ENCODE measurements at places on chromosomes 7 and 10.

DNA sequence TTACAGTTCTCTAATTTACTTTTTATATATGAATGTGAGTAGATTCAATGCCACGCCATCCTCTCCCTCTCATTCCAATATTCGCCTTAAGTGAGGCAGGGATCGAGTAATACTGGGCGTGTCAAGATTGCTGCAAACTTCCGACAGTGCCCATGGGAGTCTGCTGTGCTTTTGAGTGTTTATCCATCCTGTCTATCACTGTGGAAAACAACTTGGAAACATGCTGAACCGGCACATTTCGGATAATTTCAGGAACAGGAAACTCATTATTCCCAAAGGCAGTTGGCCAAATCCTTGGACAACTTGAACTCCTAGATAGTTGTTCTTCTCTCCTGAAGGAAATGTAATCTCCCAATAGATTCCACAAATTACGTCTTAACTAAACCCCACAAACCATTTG lies 28.5 kb downstream of the PIP4K2A start:
- DNase-seq: no peak

DNA sequence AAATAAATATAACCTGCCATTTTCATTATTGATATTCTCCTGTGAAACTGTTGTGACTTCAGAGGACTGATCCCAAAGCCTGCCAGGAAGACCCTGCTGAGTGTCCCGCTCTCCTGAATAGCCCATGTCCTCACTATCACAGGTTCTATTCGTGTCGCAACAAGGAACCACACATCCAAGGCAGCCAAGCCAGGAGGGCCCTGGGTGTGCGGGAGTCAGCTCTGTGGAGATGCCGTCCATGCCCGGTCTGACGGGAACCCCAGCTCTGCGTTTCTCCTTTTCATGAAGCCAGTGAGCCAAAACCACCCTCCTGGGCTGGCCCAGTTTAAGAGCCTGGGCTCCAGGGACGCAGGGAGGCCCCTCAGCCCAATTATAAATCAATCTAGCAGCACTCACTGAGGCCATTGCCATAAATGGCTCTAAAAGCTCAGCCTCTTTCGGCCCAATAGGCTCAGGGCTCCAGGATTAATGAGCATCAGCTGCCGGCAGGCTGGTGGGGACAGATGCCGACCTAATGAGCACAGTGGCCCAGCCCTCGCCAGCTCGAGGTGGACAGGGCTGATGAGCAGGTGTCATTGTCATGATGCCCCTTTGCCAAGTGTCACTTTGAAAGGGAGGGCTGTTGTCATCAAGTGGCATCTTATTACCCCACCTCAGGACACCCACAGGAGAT lies 177.9 kb downstream of the PLXNA4 start:
- DNase-seq: no peak

GRCh38 chr10:14616465-14616864 lies 158.2 kb downstream of the FAM107B start:
- DNase-seq: no peak

- DNase-seq: no peak
These were observed 780 bp downstream of the CYP3A5 start for GRCh38 chr7:99679032-99679399.

DNA sequence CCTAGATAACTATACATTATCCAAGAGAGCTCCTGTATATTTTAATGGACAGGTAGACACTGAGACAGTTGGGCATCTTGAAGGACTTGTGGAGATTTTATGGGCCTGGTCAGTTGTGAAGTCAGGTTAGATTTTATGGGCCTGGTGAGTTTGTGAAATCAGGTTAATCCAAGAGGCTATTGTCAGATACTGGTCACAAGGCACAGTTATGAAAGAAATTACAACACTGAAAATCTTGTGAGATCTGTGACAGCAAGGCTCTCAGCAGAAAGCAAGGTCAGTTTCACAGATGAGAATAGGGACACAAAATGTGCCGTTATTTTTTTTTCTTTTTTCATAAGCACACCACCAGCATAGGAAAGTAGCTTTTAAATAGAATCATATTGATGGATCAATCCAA lies 167.6 kb downstream of the VTI1A start:
- DNase-seq: no peak

DNA sequence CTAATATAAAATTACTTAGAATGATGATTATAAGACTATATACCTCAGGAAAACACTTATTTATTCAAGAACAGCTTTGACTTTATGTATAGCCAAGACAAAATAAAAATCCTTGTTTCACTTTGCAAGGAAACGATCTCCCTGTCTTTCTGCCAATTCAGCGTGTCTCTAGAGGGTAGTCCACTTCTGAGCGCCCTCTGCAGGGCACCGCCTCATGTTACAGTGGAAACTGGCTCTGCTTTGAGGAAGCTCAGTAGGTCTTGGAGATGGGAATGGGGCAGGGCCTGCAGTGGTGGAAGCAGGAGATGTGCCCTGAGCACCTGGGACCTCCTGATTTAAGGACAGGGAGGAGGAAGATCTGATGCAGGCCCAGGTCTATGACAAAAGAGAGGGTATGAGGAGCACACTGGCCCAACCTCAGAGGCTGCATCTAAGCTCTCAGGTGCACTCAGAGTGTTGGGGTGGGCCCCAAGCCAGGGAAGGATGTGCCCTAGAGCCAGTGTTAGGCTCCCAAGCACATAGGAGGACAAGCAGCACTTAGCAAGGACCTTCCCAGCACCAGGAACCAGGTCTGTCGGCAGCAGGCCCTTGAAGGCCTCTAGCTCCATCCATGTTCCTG lies 481.0 kb downstream of the TNS3 start:
- DNase-seq: no peak

- DNase-seq: no peak
These were observed 9.3 kb downstream of the KLHL7 start for GRCh38 chr7:23114896-23115295.

GRCh38 chr10:130481076-130481930 lies 345.1 kb downstream of the GLRX3 start:
- no peak for DNase-seq

GRCh38 chr7:2149672-2150444 lies 82.9 kb downstream of the MAD1L1 start:
- no peak for DNase-seq

DNA sequence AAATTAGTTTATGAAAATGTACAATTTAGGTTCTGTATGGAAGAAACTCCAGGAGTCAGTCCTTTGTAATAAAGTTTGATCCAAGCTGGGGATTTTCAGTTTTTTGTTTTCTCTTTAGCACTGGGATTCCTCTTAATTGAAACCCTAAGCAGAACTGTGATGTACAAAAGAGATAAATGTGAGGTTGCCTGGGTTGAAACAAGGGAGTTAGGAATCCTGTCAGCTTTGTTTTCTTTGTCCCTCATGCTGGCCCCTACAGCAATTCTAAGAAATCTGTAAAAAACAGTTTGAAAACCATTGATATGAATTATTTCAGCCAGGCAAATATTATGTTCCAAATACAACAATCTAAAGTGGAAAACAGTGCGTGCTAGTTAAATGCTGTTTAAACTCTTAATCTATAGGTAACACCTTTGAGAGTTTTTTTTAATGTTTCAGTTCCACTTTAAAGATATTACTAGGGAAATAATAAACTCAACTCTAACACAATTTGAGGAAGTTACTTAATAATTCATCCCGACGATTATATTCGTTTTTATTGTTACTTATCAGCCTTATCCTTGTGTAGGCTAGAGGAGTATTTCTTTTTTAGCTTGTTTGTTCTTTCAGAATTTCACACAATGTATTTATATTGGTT lies 65.3 kb downstream of the SGCE start:
- no peak for DNase-seq

DNA sequence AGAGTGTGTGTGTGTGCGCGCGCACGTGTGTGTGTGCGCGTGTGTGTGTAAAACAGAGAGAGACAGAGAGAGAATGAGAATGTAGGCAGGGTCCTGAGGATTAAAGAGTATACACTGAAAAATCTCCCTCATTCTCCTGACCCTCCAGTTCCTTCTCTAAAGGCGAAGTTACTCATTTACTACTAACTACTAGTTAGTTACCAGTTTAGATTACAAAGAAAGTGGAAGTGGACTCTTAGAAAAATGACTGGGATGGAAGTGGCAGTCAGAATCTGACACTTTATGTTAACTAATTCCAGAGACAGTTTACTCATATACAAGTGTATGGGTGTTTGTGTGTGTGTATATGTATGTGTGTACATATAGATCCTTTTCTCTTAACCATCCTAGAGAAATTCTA lies 146.5 kb upstream of the LRRN3 start:
- no peak for DNase-seq

DNA sequence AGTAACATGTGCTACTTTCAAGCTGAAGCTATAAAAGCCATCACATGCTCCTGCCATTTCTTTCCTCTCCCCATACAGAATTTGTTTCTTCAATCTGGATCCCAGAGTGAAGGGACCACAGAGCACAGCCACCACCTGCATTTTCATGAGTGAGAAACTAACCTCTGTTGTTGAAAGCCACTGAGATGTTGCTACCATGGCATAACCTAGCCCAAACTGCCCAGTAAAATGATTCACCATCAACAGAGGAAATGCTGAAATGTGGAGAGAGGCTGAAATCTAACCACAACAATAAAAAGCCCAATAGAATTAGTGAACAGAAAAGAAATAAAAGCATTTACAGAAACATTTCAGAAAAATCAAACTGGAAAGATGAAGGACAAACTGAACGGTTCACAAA lies 125.2 kb downstream of the AMPH start:
- DNase-seq: no peak

GRCh38 chr7:94562525-94562924 lies 52.9 kb downstream of the CASD1 start:
- no peak for DNase-seq

DNA sequence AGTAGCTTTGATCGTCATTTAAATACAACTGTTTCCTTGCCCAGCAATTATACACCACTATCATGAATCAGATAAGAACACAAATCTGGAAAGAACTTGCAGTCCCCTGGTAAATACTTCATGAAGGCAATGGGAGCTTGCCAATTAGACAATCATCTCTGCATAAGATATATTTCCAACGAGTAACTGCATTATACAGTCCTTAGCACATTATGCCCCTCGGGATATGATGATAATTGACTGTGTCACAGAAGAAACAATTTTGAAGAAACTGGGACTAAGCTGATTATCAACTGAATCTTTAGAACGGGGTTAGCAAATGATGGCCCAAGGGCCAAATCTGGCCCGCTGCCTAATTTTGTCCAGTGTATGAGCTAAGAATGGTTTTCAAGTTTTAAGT lies 155.7 kb downstream of the TRIL start:
- DNase-seq: no peak

DNA sequence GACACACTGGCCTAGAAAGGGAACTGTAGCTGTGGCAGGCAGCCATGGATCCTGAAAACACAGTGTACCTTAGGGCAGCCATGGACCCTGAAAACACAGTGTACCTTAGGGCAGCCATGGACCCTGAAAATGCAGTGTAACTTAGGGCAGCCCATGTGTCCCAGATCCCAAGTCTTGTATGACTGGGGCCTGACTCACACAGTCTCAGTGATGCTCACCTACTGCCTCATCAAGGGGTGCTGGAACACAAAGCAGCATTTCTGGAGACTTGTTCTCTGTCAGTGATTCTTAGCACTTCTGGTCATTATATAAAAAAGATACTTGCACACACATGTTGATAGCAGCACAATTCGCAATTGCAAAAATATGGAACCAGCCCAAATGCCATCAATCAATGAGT lies 70.2 kb upstream of the LAMB4 start:
- no peak for DNase-seq

DNA sequence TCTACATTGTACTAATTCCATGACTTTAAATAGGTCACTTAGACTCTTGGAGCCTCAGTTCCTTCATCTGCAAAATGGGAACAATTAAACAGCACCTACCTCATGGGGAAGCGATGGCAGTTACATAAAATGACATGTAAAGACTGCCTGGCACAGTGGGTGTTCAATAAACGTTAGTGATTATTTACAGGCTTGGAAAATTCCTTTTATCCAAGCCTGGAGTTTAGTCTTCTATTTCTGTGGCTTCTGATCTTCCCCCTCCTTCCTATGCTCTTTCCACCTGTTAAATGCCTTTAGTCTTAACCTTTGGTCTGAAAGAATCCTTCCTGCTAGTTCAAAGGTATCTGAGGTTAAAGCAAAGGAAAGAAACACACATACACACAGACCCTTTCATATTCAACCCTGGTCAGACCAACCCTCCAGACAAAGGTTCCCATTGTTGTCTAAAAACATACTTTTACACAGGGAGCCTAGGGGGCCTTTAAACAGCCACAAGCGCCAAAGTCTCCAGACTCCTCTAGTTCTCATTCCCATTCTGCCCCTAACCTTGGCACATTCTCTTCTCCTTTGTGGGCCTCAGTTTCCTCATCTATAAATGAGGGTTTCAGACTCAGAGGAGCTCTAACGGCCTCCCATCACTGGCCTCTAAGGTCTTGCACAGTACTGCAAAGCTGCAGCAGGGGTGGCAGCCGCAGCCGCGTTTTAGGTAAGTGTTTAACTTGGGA lies 21.4 kb downstream of the SORBS1 start:
- DNase-seq: no peak

DNA sequence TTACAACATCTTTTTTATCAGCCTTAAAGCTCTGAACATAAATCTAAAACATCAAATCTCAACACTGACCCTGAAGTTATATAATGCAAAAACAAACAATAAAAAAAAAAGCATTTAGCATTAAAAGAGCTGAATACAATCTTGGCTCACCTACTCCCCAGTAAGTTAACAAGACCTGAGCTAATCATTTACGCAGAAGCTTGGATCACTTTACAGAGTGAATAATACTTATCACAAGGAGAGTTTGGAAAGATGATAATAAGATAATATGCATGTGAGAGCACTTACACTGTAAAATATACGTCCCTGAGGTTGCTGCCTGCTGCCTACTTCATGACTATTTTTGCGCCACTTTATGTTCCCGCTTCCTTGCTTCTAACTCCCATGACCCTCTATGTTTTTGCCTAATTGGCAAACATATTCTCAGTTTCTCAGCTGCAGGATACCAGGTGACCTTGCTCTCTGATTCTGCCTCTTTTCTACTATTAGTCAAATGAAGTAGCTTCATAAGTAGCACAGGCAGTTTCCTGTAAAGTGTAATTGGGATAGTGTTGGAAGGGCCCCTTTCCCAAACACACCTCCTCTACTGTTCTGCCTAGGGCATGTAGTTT lies 333.6 kb downstream of the LRRTM3 start:
- no peak for DNase-seq

- no peak for DNase-seq
These were observed 114.9 kb downstream of the HDAC9 start for GRCh38 chr7:18610331-18610948.

DNA sequence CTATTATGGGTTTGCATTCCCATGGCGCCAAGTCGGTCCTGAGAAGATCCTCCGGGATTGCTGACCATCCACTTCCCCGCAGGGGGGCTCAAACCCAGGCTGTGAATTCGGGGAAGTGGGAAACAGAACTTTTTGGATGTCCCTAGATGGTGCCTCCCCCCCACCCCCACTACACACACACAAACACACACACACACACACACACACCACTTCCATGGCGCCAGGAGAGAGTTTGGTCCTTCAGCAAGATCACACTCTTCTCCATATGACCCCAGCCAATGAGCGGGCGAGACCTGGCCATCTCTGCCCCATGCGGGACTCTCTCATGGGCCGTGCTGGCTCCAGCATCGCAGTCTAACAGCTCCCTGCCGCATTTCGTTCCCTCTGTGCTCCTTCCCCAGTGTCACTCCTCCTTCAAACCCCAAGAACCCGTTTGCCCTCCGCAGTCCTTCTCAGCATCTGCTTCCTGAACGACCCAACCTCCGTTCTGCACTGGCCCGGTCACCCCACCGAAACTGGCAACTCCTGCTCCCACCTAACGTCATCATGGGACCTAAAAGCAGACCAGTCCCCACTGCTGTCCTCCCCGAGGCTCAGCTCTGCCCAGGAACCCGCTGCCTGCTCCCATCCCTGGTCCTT lies 32.1 kb upstream of the TNRC18 start:
- DNase-seq: no peak

GRCh38 chr10:133129859-133130495 lies 30.0 kb upstream of the KNDC1 start:
- DNase-seq: no peak

- no peak for DNase-seq
These were observed 29.2 kb downstream of the IQUB start for GRCh38 chr7:123505221-123505620.

Data from activated CD4-positive, alpha-beta T cell treated with anti-CD3 and anti-CD28 coated beads, Interleukin-2, amount 50 U/mL, for 1 hour (primary cell).